ENCODE measurements at places on chromosomes 5 and 9.

GRCh38 chr5:138539791-138540190 lies 3.2 kb downstream of the ETF1 start:
- DNase-seq: no peak

- no peak for DNase-seq
Observed at GRCh38 chr5:6715758-6716628, 2.8 kb downstream of the TENT4A start.

- no peak for DNase-seq
Observed at GRCh38 chr5:55231919-55232270, 1.5 kb downstream of the CCNO start.

- DNase-seq: no peak
Observed at GRCh38 chr9:130484362-130485072, 39.8 kb downstream of the ASS1 start.

- no peak for DNase-seq
Observed at GRCh38 chr5:74096325-74096724, 470.3 kb downstream of the ARHGEF28 start.

GRCh38 chr9:36517131-36517530 lies 55.6 kb upstream of the MELK start:
- no peak for DNase-seq

DNA sequence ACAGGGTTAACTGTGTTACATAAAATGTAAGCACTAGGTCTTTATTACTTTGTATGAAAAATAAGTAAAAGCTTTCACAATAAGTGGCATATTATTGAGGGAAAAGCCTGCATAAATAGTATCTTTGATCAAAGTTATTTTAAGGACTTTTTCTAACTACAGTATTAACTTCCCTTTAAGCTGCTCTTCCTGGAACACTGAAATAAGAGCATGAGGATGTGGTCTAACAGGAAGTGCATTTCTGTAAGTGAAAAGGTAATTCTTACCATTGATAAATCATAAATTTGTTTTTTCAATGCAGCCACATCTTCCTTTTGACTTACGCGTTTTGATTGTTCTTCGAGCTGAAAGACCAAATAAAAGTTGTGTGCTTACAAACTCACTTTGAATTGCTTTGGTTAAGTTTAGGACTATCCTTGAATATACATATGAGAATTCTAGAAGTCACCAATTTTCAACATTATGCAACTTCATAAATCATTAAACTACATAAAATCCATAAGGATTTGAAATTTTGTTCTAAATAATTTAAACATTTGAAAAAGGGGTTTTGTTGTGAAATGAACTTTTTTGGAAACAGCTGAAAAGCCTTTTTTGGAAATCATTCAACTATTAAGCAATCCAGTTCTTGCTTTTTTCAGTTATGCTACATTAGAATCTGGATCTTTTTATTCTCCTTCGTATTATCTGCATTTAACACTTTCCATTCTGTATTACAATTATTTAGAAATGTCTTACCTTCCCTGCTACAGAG lies 50.6 kb downstream of the RASEF start:
- DNase-seq: no peak

DNA sequence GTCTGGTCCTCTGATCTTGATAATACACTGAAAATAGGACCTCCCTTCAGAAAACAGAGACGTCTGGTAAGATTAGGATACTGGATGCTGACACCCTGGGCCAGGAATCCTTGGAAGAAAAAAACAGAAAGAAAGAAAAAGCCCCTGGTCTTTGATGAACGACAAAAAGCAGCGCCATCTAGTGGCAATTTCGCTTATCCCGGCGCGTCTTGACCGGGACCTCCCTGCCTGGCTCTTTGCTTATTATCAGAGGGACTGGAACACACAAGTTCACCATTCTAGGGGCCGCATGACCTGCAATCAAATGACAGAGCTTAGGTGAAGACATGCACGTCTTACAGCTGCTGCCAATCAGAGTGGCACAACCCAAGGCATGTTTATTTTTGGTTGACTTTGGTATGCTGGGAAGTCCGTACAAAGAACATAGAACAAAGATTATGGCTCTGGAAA lies 114.9 kb upstream of the NFIB start:
- peak; percentile 100 for DNase-seq

DNA sequence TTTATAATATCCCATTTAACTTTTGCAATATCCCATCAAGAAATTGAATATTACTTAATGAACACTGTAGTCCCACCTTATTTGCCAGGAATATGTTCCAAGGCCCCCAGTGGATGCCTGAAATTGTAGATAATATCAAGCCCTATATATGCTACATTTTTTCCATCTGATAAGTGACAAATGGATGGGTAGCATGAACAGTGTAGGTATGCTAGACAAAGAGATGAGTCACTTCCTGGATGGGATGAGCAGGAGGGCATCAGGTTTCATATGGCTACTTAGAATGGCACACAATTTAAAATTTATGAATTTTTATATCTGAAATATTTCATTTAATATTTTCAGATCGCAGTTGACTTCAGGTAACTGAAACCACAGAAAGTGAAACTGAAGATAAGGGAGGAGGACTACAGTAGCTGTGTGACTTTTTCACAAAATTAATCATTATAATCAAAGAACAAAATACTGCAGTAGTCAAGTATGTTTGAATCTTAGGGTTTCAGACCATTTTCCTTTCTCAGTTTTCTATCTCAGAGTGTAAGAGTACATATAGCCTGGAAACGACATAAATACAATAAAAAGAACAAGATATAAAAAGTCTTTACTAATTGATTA lies 636.4 kb upstream of the ARRDC3 start:
- no peak for DNase-seq

- no peak for DNase-seq
Observed at GRCh38 chr9:7415836-7416235, 383.7 kb downstream of the DMAC1 start.

GRCh38 chr5:177500685-177501522 lies 3.5 kb upstream of the PDLIM7 start:
- peak; percentile 38 for DNase-seq

DNA sequence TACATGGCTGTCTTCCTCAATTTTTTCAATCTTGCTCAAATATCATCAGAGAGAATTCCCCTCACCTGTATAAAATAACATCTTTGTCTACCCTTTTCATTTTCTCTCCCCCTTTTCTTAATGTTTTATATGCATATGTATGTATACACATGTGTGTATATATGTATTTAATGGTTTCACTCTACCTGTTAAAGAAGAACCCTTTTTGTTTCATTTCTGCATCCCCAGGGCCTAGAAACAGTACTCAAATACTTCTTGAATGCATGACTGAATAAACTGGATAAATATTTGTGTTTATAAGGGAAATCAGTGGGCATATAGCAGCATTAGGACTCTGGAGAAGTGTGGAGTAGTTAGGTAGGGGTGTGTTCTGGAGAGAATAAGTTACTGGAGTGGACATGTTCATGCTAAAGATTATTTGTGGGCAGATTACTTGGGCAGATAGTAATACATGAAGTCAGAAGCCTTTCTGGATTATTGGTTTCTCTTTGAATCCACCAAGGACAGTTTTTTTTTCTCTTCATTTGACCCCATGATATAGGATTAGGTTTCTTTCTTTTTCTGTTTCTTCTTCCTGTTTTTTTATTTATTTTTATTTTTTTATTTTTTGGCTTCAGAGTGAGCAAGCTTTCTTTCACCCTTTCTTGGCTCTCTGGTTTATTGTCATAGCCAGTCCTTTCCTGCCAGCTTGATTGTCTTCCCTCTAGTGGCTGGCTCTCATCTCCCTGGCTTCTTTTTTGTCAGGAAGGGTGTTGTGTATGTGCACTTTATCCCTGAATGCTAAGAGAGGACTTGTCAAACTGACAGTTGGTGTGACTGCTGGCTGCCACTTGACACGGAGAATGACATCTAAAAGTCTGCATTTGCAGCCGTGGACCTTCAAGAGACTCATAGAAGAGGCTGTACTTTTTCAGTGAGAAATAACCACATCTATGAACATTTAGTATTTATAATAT lies 89.3 kb downstream of the ZCCHC7 start:
- DNase-seq: no peak

DNA sequence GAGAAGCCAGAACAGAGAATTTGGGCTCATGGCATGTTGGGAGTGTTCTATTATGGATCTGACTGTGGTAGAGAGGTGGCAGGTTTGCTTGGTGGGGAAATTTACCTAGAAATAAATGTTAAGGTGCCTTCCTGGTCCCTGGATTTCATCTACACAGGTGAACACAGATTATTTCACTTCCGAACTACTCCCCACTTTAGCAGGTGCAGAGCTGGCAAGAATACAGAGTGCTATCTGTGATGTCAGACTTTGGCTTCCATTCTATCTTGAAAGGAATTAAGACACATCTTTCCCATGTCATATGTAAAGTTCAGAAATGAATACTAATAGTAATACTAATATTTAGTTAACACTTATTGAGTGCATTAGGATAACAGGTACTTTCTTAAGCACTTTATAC lies 234.0 kb downstream of the KCTD16 start:
- DNase-seq: no peak

DNA sequence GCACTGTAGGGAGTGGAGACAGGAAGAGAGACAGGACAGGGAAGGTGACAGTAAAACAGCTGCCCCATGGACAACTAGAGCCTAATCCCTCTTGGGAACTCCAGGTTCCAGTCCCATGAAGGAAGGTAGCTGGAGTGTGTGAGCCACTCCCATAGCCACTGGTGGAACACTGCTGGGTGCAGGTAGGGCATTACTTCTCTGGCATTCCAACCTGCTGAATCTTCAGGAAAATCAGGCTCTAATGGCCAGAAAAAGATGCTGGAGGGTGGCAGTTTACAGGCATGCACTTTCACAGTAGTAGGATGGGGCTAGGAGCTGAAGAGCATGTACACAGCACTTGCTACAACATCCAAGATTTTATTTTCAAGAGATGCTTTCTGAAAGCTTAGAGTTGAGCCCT lies 259.4 kb downstream of the AUH start:
- no peak for DNase-seq

DNA sequence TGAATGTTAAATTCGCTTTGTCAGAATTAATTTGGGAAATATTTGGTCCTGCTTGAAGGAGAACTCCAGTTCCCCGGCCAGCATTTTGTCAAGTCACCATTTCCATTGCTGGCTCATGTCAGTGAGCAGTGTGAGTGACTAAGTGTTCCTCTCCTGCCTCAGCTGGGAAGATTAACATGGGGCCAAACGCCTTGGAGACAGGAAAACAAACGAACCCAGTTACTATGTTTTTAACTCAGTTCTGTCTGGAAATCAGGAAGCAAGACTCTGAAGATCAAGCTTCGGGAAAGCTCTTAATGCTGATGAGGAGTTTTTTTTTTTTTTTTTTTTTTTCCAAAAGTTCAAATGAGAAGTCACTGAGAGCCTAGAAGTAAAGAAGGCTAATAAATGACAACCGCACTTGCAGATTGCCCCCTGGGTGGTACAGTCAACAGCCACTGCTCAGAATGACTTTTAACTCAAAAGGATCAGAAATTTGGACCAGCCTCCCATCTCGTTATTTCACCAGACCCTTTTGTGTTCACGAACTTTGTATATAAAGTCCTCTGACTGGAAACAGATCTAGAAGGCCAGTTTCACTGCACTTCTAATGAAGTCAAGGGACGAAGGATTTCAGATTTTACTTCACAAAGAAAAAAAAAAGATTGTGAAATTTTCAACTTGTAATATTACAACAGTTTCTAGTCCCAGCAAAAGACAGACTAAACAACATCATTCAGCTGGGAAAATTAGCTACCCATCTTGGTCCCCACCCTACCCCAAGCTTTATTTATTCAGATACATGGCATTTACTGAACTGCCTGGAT lies 121.3 kb downstream of the LHFPL2 start:
- no peak for DNase-seq

DNA sequence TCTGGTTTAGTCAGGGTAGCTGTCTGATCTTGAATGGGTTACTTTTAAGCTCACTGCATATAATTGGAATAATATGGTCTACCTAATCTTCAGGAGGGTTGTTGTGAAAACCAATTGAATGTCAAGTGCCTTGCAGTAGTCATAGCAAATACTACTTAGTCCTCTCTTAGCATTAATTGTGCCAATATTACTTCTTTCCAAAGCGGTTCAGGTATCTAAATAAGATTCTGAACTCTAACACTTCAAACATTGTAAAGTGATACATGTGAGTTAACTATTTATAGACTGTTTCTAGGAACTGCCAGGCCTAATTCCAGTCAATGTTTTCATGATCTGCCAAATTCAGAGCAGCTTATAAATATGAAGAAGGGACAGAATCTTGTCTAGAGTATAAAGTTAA lies 140.2 kb downstream of the SH3GL2 start:
- DNase-seq: no peak

DNA sequence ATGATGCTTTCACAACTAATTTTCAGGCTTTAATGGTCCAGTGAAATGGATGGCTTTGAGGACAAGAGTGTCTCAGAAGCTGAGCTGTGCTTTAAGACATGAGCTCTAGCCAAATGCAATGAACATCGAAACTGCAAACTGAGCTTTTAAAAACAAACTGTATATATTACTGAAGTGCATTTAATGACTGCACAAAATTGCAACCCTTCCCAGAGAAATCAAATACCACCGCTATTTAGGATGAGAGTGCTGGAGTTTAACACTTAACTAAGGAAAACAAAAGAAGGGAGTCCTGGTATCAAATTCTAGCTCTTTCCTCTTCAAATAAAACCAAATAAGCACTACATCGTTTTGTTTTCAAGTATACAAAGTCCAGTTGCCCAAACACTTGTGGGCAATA lies 163.9 kb downstream of the SLF1 start:
- DNase-seq: no peak

DNA sequence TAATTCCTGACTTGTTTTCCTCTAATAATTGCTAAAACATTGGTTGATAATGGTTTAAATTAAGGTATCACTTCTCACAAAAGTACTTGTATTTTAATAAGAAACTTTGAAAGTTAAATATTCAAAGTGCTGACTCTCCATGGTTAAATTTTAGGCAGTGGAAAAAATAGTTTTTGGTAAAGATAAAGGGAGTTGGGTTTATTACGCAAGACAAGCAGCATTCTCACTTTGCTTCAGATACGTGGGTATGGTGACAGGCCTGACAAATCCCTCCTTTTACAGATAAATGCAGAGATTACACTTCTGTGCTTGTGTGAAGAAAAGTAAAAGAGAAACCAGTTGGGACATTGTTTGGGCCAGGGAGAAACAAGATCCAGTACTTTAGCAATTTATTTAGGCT lies 14.5 kb upstream of the FAM170A start:
- no peak for DNase-seq

DNA sequence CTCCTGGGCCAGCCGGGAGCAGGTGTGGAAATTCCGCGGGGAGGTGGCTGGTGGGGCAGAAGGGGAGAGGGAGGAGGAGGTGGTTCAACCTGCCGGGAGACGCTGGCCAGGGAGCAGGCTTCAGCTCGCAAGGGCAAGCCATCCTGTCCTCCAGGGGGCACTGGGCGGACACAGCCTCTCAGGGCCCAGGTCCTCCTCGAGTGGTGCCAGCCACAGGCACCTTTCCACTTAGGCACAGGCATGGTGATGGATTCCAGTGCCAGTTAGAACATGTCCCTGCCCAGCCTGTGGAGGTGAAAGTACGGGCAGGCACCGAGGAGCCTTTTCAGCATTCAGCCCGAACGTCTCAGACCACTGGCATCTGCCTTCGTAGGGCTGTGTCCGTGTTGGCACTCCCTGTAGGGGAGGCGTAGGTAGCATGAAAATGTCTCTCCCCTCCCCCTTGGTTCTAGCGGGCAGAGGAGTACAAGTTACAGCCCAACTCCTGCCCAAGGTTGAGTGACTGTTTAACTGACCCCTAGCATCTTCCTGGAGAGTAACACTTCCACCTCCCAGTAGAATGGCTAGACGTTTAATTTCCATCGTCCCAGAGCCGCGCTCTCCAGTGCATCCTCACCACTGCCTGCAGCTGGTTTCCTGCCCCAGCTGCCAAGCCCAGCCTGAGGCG lies 48.9 kb downstream of the DAB2IP start:
- DNase-seq: no peak
